Memory B cell (primary cell): ENCODE measurements at places on chromosomes 16 and 17.

DNA sequence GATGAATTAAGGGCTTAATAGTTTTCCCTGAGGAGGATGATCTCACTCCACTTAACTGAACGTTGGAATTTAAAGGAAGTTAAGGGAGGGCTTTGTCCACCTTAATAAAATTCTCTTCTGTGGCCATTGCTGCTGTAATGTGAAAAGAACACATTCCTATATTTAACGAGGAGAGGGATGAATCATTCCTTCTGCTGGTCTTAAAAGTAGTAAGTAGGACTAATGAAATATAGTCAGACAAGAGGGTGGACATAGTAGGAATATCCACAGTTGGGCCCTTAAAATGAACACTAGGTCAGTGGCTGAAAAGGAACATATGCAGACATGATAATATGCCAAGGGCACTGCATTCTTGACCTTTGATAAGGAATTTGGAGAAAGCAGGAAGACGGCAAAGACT lies 405.6 kb downstream of the PMP22 start:
- no peak for DNase-seq

DNA sequence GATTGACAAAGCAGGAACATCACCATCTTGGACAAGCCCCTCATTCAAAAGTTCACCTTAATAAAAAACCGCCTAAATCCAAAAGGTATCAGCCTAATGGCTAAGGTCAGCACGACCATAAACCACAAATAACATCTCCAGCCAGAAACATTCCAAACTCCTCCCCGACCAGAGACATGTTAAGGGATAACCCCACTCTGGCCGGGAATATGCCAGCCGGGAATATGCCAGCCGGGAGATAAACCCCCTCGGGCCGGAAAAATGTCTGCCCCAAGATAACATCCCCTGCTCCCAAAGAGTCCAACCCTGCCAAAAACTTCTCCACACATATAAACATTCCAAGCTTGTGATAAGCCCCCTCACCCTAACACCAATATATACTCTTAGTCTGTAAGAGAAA lies 1.4 kb downstream of the DHX33 start:
- no peak for DNase-seq

- DNase-seq = no peak
These were observed 43.1 kb downstream of the IRF8 start for GRCh38 chr16:85941863-85942644.

GRCh38 chr17:14701886-14702285 lies 401.0 kb downstream of the HS3ST3B1 start:
- no peak for DNase-seq

GRCh38 chr17:27602721-27603420 lies 28.1 kb upstream of the LGALS9 start:
- peak; percentile 77 for DNase-seq

GRCh38 chr16:924063-924462 lies 46.7 kb downstream of the LMF1 start:
- no peak for DNase-seq

DNA sequence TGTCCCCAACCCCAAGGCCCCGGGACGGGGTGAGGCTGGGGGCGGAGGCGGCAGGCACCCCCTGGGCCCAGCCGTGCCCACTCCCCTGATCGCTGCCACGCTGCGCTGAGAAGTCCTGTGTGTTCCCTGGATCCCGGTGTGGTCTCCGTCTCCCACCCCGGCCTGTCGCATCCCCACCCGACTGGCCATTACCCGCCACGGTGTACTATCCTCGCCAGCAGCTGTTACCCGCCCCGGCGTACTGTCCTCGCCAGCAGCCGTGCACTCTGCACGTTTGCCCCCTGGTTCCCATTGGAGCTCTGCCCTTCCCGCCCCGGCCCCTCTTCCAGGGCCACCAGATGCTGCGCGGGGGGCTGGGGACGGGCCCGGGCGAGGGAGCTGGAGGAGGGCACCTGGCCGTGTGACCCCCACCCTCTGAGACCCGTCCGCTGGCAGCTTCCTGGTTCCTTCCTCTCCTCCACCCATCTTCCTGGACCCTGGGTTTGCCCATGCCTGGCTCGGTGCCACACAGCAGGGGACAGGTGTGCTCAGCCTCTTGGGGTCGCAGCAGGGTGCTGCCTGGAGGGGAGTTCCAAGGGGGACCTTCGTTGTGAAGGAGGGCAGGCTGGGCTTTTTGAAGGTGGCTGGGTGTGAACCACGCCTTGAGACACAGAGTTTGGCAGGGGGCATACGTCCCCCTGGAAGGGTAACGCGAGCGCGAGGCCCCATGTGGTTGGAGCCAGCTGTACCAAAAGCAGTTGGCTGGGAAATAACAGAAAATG lies 19.7 kb downstream of the BAHCC1 start:
- no peak for DNase-seq

DNA sequence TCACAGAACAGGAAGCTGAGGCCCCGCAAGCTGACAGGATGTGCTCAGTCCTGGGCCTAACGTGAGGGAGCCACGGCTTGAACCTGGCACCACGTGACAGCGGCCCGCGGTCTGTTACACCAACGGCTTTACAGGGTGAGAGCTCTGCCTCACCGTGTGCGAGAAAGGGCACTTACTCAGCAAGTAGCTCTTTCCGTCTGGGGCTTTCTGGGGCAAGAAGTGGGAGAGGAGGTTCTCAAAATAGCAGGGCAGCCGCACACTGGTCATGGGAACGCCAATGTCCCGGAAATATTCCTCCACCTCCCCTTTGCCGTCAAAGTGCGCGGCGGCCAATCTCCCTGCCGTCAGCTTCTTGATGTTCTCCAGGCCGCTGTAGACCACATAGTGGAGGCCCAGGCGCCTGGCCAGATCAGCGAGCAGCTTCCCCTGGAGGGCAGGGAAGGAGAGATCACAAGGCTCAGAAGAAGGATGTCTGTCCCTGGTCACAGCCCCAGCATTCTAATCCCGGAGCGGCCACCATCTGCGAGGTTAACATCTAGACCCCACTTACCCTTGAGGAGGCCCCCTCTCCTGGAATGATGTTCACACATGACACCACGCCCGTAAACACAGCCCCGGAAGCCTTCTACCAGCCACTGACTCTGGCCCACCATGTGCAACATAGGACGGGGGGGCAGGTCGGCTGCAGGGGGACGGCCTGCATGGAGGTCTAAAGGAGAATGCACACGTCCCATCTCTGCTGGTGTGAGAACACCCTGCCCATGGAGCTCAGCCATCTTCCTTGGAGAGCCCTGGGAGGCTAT lies 8.2 kb downstream of the NMRAL1 start:
- DNase-seq = no peak

DNA sequence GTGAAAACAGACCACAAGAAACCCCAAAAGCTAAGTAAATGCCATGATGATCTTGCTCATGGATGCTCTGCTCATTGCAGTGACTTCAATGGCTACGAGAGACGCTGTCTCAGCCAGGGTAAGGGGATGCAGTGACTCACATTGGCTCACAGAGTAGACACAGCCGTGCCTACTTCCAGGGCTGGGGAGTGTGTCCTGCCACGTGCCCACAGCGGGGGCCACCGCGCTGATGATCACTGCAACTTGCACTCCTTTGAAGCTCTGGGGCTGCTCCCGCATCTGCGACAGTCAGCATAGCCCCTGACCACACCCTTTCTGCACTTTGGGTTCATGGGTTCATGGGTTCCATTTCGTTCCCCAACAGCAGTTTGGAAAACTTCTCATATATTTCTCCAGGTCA lies 231.4 kb upstream of the RPL38 start:
- no peak for DNase-seq

GRCh38 chr16:3068487-3068886 lies 3.0 kb downstream of the IL32 start:
- no peak for DNase-seq
